ENCODE measurements at places on chromosomes 1 and 21.

DNA sequence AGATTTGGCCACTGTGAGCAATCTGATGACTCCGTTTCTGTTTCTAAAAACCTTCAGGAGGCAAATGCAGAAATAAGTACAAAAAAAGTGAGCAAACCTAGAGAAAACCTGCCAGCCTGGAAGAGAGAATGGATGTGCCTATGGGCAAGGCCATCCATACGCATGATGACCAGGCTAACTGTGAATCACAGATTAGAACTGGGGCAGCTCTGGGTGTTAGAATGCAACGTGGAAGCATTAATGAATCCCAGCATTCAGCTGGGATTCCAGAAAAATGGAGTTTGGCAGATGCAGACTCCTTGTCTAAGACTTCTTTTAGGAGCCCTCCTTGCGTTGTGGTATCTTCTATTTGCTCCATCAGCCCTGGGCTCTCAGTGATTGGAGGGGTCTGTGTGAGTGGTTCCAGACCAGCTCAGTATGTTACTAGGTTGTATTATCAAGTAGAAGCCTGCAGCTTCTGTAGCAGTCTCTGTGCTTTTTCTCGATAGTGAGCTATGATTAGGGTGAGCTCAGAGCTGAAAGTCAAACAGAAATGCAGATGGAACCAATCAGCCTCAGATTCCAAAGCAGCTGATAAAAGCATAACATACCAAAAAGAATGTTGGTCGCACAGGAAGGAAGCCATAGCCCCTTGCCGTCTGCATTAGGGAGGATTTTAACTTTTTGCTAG, 154.0 kb downstream of the PSMG1 start:
- no peak for DNase-seq

DNA sequence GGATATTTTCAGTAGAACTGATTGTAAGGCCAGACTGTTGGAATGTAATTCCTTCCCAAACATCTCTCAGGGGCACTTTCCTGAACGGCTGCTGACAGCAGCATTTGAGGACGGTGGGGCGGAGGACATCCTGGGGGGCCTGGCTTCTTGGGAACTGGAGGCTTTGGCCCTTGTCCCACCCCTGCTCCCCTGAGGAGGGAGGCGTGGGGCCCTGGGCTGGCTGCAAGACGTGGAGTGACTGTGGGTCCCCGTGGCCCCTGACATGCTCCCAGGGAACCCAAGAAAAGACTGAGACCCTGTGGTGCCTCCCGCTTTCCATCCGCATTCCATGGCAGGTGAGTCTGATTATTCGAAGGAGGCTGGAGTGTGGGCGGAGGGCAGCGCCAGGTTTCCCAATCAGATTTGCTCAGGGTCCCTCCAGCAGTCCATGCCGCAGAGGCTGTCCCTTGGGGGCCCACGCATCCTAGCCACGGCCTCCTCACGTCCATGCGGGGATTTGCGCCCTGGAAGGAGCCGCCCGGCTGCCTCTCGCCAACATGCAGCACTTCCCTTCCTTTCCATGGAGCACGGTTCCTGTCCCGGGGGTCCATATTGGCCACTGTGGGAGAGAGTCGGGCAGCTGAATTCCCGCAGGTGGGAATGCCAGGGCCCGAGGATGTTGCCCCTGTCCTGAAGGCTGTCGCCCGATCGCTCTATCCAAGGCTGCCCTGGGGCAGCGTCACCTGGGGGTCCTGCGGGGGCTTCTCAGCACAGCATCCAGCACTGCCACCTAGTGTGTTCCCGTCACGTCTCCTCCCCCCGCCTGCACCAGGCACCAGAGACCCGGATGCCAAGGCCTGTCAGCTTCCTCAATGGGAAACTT, 69.0 kb downstream of the FAAP20 start:
- no peak for DNase-seq

- DNase-seq = no peak
These were observed 10.9 kb downstream of the KRTAP22-2 start for GRCh38 chr21:30579346-30579745.

- DNase-seq = no peak
These were observed 148.4 kb upstream of the ZC3H11B start for GRCh38 chr1:219761208-219761860.

DNA sequence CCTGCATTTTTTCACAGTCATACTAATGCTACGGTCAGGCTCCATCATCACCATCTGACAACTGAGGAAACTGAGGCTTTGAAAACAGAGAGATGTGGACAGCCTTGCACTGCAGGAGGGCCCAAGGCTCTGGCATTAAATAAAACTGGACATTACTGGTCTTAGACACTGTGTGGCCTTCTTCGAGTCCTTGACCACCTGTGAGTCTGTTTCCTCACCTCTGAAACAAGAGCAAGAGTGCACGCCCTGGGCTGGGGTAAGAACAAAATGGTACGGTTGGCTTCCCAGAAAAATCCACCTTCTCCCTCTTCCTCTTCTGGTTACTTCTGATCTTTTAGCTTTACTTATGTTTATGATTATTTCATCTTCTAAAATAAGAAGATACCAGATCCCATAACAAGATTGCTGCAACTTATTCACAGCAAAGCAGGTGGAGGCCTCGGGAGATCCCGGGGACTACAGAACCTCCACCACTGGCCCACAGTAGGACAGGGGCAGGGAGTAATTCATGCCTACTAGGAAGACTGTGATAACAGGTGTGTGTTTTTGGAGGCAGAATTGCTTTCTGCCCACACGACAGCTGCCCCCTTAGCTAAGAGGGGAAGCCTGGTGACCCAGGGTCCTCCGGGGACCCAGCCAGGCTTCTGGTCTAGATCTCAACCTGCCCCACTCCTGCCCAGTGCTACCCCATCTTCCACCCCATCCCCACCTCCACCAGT, 156.4 kb upstream of the EDN2 start:
- no peak for DNase-seq

GRCh38 chr1:78843111-78843510, 163.4 kb downstream of the ADGRL4 start:
- no peak for DNase-seq

- no peak for DNase-seq
These were observed 33.3 kb downstream of the LRRC8B start for GRCh38 chr1:89557956-89558355.

- DNase-seq = no peak
These were observed 154.4 kb downstream of the PTPRU start for GRCh38 chr1:29390491-29391361.

- DNase-seq = no peak
These were observed 4.5 kb upstream of the EDEM3 start for GRCh38 chr1:184759112-184759511.

DNA sequence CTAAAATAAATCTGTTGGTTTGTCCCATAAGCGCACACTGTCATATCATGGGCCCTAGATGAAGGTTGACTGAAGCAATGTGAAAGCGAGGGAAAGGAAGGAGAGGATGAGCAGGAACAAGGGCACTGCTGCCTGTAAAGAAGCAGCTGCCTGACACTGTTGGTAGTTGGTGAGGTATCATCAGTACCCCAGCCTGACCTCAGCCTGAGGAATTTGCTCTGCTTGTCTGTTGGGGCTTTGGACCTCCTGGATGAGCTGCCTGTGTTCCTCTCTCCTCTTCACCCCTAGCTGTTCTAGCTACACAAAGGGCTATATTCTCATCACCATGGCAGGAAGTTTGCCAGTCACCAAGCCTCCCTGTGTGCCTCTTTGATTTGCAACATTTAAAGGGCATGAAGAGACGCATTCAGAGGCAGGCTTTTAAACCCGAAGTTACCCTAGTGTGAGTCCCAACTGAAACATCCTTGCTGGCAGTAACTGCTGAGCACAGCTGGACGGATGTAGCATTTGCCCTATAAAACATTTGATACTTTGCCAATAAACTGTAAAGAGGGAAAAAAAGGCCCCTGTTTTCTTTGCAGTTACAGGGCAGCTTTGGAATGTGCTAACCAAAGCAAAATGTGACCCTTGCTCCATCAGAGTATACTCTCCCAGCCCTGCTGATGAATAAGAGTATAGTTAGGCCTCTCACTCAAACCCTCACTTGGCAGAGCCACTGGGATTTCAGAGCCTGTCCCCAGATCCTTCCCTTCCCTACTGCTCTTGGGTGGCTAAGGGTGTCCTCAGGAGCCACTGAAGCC, 22.2 kb upstream of the SPATA6 start:
- DNase-seq = no peak

- no peak for DNase-seq
These were observed 3.4 kb upstream of the ANGPTL3 start for GRCh38 chr1:62593825-62594394.

GRCh38 chr1:212490276-212490675, 57.6 kb downstream of the NENF start:
- DNase-seq = no peak

DNA sequence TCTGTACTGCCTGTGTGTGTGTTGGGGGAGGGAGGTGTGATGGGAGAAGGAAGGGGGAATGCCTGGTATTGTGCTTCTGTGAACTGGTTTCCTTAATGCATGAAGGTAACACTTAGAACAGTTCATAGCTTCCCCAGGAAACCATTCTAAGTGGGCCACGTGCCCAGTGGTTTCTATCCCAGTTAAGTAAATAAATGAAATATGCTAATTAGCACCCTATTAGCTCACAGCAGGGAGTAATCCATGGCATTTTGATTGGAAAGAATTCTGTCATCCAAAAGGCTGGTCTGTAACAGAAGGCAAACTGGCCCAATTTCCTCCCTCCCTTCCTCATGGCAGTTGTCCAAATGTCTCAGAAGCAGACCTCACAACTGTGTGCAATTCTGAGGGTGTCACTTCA, 199.3 kb downstream of the TTLL7 start:
- no peak for DNase-seq

GRCh38 chr1:108113496-108113895, 86.6 kb downstream of the SLC25A24 start:
- no peak for DNase-seq

- no peak for DNase-seq
These were observed 23.6 kb downstream of the SLC37A1 start for GRCh38 chr21:42537106-42537742.

DNA sequence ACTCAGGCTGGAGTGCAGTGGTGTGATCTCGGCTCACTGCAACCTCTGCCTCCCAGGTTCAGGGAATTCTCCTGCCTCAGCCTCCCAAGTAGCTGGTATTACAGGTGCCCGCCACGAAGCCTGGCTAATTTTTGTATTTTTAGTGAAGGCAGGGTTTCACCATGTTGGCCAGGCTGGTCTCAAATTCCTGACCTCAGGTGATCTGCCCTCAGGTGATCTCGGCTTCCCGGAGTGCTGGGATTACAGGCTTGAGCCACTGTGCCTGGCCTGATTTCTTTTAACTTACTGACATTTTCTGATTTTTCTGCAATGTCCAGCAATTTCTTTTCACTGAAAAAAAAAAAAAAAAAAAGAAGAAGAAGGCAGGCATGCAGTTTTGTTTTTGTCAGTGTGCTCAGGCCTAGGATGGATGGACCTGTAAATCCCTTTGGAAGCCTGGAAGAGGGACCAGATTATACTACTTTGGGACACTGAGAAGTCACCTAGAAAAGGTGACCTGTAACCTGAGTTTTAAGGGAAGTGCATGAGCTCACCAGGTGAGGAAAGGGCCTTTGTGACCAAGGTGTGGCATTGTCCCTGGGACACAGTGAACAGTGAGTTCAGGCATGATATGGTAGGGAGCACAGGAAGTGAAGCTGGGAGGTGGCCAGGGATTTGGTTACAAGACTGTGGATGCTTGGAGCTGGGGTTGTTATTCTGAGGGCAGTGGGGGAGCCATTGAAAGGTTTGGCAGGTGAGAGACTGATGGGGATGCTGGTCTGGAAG, 2.7 kb upstream of the TMEM61 start:
- DNase-seq = no peak

DNA sequence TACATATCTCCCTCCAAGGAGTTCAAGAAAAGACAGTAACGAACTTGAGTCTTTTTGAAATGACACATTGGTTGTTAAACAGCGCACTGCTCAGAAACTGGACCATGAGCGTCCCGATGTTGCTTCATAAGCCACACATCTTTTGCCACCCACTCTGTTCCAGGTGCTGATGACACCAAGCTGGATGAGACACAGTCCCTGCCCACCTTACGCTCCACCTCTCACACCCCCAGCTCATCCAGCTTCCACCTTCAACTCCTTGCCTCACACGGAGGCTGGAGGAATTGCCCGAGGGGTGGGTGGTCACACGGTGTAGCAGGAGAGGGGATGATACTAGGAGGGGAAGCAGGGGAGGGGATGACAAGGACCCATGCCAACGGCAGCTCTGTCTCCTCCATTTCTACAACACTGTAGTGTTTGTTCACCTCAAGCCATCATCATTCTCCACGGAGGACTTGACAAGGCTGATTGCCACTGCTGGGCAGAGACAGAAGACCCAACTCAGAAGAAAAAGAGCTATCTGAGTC, 148.5 kb upstream of the TNR start:
- no peak for DNase-seq

GRCh38 chr1:232292239-232292638, 337.7 kb downstream of the SIPA1L2 start:
- no peak for DNase-seq

DNA sequence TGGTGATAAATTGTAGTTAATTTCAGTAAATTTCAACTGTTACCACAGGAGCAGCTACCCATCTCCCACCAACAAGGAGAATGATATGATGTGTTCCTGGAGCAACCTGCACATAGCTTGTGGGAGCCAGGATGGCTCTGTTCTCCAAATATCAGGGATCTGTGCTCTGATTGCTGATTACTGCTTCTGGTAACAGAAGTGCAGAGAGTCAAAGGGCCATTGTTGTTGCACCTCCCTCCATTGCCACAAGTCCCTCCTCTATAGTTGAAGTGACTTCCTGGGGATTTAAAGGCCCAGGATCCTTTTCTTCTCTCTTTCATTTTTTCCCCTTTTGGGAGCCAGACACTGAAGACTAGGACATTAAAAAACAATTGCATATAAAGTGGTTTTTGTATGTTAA, 51.6 kb upstream of the HPDL start:
- no peak for DNase-seq
